ENCODE measurements at places on chromosomes 1 and 21.
A peak's percentile ranks its signal among the peaks of the same experiment; 100 is the strongest.

- no peak for DNase-seq
Measured at GRCh38 chr1:172781513-172782140, 122.7 kb downstream of the FASLG start.

- peak; percentile 98 for DNase-seq
Measured at GRCh38 chr1:201692555-201693394, 136.2 kb upstream of the IPO9 start.

- DNase-seq: no peak
Measured at GRCh38 chr1:25538191-25538767, 5.1 kb upstream of the LDLRAP1 start.

- DNase-seq: no peak
Measured at GRCh38 chr1:92372164-92372563, 73.3 kb downstream of the RPAP2 start.

GRCh38 chr1:45205011-45205909 is 1.1 kb downstream of the ZSWIM5 start:
- DNase-seq: no peak

GRCh38 chr1:93705892-93706500 is 24.4 kb upstream of the BCAR3 start:
- no peak for DNase-seq

GRCh38 chr1:75672108-75672507 is 52.4 kb upstream of the ACADM start:
- DNase-seq: no peak

GRCh38 chr1:37721565-37721964 is 29.2 kb downstream of the CDCA8 start:
- DNase-seq: no peak

- DNase-seq: peak; percentile 84
Measured at GRCh38 chr1:78650114-78650660, 556 bp downstream of the IFI44 start.

Data from NCI-H524 treated with DMSO at 0.1 percent for 48 hours (cell line).